ENCODE measurements at places on chromosomes 12 and 14.
A peak's percentile ranks its signal among the peaks of the same experiment; 100 is the strongest.

DNA sequence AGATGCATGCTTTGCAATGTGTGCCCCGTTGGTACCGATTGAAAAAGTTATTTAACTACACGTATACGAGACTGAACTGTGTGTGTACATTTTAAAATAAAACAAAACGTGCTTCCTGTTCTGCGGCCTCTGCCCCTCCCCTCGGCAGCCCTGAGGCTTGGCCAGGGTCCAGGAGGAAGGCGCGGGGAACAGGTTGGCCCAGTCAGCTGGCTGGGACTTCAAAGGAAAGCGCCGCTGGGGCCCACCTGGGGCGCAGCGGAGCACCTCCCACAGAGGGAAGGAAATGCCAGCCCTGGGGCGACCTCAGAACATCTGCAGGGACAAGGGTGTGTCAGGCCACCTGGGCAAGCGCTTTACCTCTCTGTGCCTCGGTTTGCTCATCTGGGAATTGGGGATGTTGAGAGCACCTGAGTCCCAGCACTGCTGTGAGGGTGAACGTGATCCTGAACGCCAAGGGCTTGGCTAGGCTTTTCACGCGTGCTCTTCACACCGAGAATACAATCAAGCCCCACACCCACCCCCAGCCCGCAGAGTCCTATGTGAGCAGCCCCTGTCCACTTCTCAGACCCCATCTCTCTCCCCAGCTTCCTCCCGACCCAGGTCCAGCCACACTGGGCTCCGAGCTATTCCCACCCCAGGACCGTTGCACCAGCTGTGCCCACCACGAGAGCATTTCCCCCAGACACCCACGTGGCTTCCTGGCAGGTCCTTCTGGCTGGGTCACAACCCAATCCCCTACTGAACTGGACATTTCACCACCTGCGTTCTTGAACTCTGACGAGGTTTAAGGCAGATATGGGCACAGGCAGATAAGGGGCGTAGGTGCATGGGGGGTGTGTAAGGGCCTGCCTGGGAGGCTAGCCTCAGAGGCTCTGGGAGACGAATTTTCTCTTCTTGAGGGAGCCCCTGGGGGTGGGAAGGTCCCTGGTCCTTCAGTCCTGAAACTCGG is 41.9 kb upstream of the NCOR2 start:
- peak; percentile 70 for DNase-seq

DNA sequence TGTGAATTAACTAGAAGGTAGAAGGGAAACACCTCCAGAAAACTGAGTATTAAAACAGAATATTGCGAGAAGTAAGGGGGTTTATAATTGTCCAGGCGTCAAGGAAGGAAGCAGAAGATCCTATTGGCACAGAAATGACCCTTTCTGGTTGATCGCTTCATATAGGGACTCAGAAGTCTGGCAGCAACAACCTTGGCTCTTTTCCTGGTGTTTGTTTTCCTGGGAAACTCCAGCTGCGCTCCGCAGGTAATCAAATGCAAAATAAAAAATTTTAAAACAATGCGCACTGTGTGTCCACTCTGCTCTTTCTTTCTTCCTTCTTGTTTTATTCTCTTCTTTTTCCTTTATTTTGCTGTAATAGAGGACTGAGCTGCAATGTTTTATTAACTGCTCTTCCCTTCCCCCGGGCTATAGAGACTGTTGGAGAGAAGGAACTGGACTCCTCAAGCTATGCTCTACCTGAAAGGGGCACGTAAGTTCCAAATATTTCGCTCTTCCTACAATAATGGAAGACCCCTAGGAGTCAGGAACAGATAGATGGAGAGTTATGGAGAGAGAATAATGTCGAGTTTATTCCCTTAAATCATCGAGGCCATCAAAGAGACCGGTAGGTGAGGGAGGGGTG is 737 bp downstream of the SPX start:
- DNase-seq: peak; percentile 11

GRCh38 chr14:61525293-61526011 is 169.9 kb upstream of the HIF1A start:
- no peak for DNase-seq

- DNase-seq: no peak
These were observed 203.5 kb upstream of the G2E3 start for GRCh38 chr14:30355431-30355913.

DNA sequence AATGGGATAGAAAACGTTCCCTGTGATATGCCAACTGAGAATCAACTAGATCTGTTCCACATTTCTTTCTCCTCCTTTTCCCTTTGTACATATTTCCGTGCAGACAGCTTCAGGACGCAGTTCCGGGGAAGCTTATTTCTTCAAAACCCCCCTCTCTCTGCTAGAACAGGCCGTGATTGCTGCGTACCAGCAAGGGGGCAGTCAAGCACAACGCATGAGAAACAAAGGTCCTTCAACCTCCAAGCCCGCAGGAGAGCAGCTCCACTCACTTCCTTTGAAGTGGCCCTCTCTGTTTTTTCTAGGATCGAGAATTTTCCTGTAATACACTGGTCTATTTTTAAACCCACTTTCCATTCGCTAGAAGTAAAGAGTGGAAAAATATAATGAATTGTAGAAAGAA is 80.8 kb downstream of the ZNF664 start:
- DNase-seq: no peak

DNA sequence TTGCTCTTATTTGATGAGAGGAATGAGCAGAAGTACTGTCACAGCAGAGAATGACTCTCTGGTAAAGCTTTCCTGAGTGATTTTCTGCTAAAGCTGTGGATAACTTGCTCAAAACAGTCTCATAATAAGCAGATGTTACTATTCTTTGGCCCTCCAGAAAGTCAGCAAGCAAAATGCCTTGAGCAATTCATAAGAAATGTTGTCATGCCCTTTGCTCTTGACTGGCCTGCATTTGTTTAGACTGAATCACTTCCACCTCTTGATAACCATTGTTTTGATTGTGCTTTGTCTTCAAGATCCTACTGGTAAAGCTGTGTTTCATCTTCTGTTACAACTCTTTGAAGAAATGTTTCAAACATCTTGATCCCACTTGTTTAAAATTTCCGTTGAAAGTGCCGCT is 457.9 kb upstream of the FOXG1 start:
- DNase-seq: no peak

GRCh38 chr12:92237762-92238523 is 92.3 kb upstream of the BTG1 start:
- no peak for DNase-seq
